ENCODE measurements at places on chromosomes 16 and 17. TPM values are rescaled to one million over a fixed set of nuclear protein-coding genes. Genes with fewer than 3 reads are reported as not detected.

The TTYH2 gene
- total RNA-seq, result 2.4 TPM

The CDH3 gene
- total RNA-seq, result not detected

The MLLT6 gene
- 19.1 TPM for total RNA-seq

The HBA1 gene
- total RNA-seq, result not detected

The CACNG3 gene
- total RNA-seq, result not detected

The ACSM2A gene
- total RNA-seq, result not detected

The CCL1 gene
- not detected for total RNA-seq

The CA7 gene
- not detected for total RNA-seq

The CCDC200 gene
- total RNA-seq, result not detected

The PYY gene
- total RNA-seq, result not detected

The KCNJ12 gene
- total RNA-seq, result 1.7 TPM

The DPEP3 gene
- total RNA-seq, result not detected

The FSCN2 gene
- 1.8 TPM for total RNA-seq

The TBC1D3 gene
- total RNA-seq, result not detected

The KRT28 gene
- total RNA-seq, result not detected

The MSL1 gene
- total RNA-seq, result 64.1 TPM

The LITAF gene
- 13.9 TPM for total RNA-seq

The GPR139 gene
- total RNA-seq, result not detected

All from fibroblast of the aortic adventitia (primary cell).